ENCODE measurements at places on chromosomes 2 and 18. TPM values are rescaled to one million over a fixed set of nuclear protein-coding genes. Genes with fewer than 3 reads are reported as not detected.

GRCh38 chr2:45008296-45009129 lies 739 bp downstream of the SIX2 start:
- DNase-seq: peak; percentile 14

DNA sequence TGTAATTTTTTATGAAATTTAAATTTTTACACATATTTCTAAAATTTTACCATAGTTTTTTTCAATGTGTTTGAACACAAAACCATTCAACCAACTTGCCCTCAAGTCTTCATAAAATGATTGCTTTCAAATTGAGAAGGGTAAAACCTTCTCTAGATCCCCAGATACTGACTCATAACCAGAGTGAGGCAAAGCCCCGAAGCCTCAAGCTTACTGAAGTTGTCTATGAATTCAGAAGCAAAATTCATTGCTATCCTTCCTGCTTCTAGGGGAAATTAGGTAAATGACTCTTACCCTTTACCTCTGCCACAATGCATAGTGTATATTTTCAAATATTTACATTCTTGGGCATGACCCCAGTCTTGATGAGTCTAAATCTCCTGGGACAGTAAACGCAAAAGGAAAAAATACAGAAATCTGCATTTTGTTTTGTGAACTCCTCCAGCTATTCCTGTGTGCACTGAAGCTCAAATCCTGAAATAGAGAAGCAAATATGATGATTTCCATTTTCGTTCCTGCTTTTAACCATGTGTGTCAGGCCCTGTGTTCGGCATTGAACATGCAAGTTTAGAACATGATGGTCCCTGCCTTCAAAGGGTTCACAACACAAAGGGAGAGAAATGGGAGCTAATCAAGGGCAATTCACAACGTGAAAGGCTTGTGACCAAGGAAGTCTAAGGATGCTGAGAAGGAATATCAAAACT lies 246.3 kb downstream of the SUCLG1 start:
- DNase-seq: no peak

- no peak for DNase-seq
These were observed 31.8 kb upstream of the SP140L start for GRCh38 chr2:230295192-230295591.

GRCh38 chr2:5070257-5070656 lies 621.9 kb upstream of the SOX11 start:
- no peak for DNase-seq

COBLL1 gene
- 38.4 TPM for total RNA-seq

All from endothelial cell of umbilical vein (primary cell).